AG08395 (cell line): ENCODE measurements at places on chromosomes 5 and 9.

GRCh38 chr9:792331-793260 is 48.9 kb upstream of the DMRT1 start:
- DNase-seq: no peak

- DNase-seq: peak; percentile 32
These were observed 204.1 kb downstream of the ARRDC3 start for GRCh38 chr5:91179018-91179417.

DNA sequence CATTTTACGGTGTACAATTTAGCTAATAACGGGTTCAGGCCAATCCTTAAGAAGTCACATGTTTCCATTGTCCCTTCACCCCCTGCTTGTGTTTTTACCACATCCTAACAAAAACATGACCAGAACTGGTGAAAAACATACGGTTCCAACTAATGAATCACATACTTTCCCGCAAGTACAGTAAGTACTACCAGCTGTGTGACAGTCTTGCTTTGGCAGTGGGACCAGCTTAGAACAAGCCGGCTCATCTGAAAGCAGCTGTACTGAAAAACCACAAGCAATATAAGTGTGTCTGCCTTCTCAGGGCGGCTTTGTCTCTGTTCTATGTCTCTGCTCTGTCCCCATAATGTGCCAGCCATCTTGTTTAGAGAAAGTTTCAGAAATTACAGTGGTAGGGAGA is 242.5 kb downstream of the BNC2 start:
- DNase-seq: peak; percentile 92

DNA sequence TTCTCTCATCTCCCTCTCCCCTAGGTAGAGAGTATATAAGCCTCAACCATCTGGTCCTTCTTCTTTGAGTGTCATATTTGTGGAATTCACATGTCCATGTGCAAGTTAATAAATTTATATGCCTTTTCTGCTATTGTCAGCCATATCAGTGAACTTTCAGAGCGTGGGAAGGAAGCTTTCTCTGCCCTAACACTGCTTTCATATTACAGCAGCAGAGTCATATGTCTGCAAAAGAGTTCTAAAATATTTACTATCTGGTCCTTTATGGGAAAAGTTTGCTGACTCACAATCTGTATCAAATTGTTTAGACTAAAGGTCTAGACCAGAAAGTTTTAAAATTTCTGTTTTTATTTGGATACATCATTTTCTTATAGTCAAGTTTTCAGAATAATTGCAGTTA is 669.0 kb downstream of the LRRC70 start:
- DNase-seq: no peak

- DNase-seq: no peak
These were observed 182.4 kb downstream of the TLR4 start for GRCh38 chr9:117886616-117887015.

- DNase-seq: no peak
These were observed 10.0 kb downstream of the HOMER1 start for GRCh38 chr5:79503794-79504495.

- DNase-seq: no peak
These were observed 24.3 kb downstream of the IRX4 start for GRCh38 chr5:1858436-1858835.

DNA sequence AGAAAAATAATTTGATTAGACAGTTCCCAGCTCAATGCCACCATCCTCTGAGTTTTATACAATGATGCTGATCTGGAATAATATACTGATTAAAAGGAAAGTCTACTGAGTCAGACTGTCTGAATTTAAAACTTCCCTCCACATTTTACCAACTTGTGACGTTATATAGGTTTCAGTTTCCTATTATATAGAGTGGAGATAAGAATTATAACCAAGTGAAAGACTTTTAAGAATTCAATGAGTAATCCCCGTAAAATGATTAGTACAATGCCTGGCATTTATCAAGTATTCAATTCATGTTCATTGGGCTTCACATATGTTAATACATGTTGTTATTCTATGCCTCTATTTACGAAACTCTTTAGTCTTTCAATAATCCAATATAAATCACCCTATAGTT is 166.0 kb downstream of the CDH9 start:
- DNase-seq: no peak

GRCh38 chr9:4933177-4933576 is 51.9 kb upstream of the JAK2 start:
- peak; percentile 4 for DNase-seq

DNA sequence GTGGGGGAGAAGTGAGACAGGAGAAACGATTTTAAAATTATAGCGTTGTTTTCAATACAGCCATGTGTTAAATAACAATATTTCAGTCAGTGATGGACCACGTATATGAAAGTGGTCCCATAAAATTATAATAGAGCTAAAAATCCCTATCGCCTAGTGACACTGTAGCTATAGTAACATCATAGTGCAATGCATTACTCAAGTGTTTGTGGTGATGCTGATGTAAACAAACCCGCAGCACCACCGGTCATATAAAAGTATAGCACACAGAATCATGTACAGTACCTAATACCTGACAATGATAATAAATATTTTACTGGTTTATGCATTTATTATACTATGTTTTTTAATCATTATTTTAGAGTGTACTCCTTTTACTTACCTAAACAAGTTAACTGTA is 407.4 kb upstream of the SEMA6A start:
- no peak for DNase-seq

GRCh38 chr5:75551471-75551870 is 39.8 kb downstream of the POLK start:
- DNase-seq: peak; percentile 38

DNA sequence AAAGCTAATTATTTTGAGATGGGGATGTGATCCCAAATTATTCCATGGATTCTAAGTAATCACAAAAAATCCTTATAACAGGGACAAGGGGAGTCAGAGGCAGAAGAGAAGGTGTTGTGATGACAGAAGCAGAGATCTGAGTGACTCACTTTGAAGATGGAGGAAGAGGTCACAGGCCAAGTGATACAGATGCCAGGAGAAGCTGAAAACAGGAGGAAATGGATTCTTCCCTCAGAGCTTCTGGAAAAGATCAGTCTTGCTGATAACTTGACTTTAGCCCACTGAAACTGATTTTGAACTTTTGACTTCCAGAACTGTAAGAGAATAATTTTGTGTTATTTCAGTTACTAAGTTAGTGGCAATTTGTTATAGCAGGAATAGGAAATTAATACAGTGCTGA is 105.3 kb downstream of the GCNT1 start:
- DNase-seq: peak; percentile 22

DNA sequence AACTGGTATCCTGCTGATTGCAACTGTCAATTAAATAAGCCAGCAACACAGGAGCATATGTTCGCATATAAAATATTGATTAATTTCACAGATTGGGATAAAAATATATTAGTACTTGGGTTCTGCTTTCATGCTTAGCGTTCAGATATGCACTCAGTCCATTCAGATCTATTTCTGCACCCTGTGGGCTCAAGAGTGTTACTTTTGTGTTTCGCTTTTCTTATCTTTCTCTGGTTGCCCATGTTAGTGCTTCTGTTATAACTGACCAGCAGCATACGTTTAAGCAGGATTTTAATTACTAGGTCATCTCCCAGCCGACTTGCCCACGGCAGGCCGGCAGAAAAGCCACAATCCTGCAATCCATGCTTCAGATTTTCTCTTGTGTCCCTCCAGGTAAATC is 289.1 kb downstream of the EBF1 start:
- DNase-seq: no peak

DNA sequence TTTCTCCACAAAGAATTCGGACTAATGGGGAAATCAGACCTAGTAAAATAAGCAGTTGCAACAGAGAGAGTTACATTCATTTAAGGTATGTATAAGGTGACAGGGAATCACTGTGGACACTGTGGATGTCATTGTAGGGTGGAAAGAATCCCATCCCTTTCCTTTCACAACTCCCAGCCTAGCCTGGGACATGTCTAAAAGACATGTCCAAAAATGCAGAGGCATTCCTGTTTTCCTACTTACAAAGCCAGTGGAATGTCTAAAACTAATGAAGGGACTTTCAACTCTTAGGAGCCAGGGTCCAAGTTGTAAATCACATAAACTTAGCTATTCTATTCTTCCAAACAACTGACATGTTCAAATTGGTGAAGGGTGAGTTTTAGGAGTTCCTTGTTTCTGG is 511.0 kb downstream of the PRELID2 start:
- no peak for DNase-seq

GRCh38 chr9:12884736-12885395 is 110.0 kb downstream of the LURAP1L start:
- peak; percentile 48 for DNase-seq

- DNase-seq: peak; percentile 38
These were observed 19.3 kb downstream of the SLC6A7 start for GRCh38 chr5:150209099-150209635.

DNA sequence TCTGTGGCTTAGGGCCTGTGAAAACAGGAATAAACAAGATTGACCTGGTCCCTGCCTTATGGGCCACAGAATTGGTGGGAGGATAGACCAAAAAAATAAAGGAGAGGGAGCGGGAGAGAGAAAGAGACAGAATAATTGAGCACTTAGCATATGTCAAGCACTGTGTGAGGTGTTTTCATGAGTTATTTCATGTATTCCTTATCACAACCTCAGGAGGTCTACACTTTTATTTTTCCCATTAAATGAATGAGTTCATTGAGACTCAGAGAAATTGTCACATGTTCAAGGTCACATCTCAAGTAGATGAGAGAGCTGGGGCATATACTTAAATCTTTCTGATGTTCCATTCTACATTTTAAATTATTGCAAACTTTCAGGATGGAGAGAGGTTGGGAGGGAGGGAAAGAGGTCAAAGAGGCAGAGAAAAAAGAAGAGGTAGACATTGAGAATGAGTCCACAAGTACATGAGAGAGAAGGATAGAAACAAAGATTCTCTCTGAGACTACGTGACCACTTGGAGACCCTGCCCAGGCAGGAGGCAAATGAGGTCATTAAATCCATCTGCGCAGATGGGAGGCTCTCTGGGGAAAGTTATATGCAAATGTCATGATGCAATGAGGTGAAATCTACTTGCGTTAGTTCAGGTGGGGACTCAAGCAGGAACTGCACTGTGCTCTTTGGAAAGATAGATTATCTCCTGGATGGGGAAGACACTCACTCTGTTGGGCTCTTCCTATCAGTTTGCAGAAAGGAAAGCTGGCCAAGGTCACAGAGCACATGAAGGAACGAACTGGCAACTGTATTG is 241.5 kb downstream of the PAPPA start:
- no peak for DNase-seq

- no peak for DNase-seq
These were observed 74.5 kb downstream of the MAPKAP1 start for GRCh38 chr9:125632321-125633115.

GRCh38 chr5:8134609-8135008 is 265.7 kb downstream of the MTRR start:
- no peak for DNase-seq

DNA sequence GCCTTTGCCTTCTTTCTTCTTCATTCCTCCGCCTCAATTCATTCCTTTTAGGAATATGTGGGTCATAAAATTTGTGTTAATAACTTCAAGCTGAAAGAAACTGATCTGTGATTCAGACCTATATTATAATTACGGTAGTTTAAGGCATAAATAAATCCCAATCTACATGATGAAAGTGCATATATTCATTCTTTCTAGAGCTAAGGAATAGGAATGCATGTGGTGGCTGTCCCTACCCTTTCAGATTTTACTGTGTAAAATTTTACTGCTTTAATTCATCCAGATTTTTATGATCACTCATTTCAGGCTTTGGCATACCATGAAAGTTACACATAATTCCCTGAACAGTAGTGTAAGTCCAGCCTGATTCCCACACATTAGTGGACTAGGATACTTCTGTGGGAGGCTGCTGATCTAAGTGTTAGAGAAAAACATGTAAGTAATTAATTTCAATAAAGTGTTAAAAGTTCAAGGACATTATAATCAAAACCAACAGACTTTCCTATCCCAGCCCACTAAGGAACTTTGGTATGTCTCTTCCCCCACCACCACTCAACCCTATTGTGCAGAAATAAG is 83.1 kb downstream of the HINT1 start:
- DNase-seq: peak; percentile 8

GRCh38 chr9:1837453-1838084 is 177.6 kb upstream of the SMARCA2 start:
- DNase-seq: peak; percentile 45

DNA sequence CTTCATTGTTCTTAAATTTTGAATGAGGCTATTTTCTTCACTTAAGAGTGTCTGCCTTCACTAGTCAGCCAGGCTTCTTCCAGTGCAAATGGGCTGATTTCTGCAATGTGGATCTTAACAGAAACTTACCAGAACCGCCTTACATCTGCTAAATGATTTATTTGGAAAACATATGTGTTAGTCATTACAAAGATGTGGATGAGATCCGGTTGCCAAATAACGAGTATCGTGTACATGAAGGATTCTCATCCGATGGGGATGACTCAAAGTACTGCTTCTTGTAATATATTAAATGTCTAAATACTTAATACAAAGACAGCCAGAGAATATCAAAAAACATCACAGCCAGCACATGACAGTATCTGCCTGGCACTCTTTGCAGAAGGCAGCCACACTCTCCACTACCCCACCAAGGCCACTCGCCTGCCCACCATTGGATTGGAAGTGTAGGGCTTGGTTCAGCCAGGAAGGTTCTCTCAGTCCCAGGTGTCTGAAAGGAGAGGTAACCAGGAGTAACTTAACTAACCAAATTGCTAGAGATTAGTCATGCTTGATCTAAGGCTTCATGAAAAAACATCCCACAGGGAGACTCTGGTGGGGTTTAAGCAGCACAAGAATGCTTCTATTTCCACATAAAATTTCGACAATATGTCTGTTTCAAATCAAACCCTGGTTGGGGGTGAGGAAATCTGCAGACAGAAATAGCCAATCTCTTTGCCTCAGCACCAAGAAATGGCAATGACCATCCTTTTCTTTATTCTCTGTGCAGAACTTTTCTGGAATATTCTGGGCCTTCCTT is 174.8 kb downstream of the GADD45G start:
- DNase-seq: peak; percentile 35

GRCh38 chr5:150409638-150410523 is 2.8 kb downstream of the CD74 start:
- peak; percentile 98 for DNase-seq

GRCh38 chr9:85723215-85723614 is 18.5 kb downstream of the AGTPBP1 start:
- no peak for DNase-seq

GRCh38 chr5:73564675-73565074 is 764 bp downstream of the ANKRA2 start:
- DNase-seq: no peak

DNA sequence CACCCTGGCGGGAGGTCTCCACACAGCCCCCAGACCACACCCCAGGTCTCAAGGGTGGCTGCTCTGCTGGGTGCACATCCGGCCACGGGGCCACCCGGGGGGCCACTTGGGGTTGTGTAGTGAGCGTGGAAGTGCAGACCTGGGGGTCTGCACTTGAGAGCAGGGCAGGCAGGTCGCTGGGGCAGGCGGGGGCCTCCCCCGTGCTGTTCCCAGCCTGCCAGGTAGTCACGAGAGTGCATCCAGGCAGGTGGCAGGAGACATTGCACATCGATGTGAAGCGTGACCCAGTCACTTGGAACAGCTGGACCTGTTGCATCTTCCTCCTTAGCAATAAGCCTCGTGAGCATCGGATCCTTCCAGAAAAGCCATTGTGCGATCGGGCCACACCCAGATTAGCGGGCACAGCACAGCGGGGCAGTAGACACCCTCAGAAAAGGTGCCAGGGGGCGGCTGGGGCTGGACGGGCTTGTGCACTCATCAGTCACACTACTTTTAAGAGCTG is 4.8 kb upstream of the ENTPD8 start:
- DNase-seq: peak; percentile 16

- DNase-seq: no peak
These were observed 16.9 kb downstream of the LMX1B start for GRCh38 chr9:126630458-126631237.

- no peak for DNase-seq
These were observed 736.9 kb downstream of the TLE1 start for GRCh38 chr9:80952363-80952922.

GRCh38 chr9:24698881-24699518 is 153.3 kb upstream of the IZUMO3 start:
- DNase-seq: no peak
